ENCODE measurements at places on chromosomes 16 and 17.

DNA sequence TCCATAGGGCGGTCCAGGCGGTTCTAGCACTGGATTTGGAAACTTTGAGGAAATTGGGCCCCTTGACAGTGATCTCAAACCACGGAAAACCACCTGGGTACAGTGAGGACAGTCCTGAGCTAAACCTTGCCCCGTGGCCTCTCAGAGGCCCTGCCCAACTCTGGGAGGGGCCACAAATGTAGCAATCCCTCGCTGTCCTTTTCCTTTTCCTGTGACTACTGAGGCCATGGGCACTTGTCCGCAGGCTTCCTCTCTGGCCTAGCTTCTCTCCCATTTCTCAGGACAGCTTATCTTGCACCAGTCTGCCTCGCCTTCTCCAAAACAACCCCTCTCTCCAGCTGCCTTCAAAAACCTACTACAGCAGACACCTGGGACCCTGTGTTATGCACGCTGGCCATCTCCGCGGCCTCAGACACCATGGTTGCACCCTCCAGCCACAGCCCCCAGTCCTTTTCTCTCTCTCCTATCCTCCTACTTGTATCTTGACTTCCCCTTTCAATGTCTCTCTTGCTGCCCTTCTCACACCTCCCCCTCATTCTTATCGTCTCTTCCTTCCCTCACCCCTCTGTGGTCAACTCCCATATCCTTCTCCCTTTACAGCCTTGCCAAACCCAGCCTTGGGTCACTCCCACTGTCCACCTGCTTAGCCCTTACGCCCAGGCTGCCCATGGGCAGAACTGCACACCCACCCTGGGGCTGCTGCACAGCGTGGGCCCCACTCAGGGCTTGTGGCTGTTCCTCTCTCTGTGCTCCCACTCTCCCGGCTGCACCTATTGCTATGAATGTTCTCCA, 7.6 kb downstream of the SCPEP1 start:
- DNase-seq, result peak; percentile 6

DNA sequence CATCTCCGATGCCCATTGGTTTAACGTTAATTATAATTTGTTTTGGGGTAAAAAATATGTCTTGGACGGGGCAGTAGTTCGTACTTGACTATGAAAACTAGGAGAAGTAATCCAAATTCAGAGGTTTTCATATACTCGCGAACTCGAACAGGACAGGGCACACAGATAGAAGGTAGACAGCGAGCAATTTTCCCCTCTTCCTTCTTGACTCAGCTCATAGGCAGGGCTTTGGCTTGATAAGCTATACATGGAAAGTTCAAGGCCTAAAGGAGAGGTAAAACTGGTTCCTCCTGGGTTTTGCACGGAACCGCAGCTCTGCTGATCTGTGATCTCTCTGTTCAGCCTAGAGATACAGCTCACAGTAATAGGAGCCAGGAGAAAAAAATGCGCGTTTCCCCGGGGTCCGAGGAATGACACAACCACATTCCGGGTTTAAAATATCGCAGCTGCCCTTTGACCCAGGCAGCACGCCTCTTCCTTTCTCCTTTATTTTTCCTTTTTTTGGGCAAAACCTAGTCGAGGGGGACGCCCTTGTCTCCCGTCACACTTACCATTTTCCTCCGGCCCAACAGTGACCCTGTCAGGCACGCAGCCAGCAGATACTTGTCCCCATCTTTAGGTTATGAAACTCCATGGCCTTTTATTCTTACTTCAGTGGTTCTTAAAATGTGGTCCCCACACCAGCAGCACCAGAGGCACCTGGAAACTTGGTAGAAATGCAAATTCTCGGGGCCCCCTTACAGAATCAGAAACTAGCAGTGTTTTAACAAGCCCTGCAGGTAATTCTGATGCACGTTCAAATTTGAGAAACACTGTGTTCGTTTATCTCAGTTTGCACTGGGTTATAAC, 1.7 kb upstream of the LASP1 start:
- DNase-seq, result no peak

DNA sequence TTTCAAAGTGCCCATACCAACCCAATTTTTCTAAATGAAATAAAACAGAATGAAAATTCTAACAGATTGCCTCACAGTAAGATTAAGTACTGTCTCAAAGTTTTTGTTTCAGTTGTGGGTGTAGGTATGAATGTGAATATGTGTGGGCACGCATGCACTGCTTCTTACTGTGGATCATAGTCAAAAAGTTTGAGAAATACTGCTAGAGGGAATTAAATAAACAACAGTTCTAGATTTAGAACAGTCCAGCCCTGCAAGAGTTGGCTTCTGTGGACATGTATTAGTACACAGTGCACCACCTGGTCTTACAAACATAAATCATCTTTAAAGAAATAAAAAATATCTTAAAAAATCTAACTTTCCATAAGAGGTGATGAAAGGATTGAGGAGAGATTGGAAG, 8.4 kb downstream of the ZNF652 start:
- DNase-seq, result no peak

GRCh38 chr17:51601622-51602261, 341.4 kb downstream of the UTP18 start:
- no peak for DNase-seq

GRCh38 chr16:58518083-58518979, 3.0 kb downstream of the SETD6 start:
- DNase-seq, result no peak

Measured in CD4-positive, alpha-beta T cell treated with Interferon gamma for 1 hour (primary cell).